Camera-type eye (tissue), 1 donor: ENCODE measurements at places on chromosomes 16 and 17. TPM values are rescaled to one million over a fixed set of nuclear protein-coding genes. Genes with fewer than 3 reads are reported as not detected.

Gene DHRS7C
- 1.7 TPM for total RNA-seq

Gene SOST
- 0.22 TPM for total RNA-seq

Gene TBC1D3H
- not detected for total RNA-seq

Gene WDR81
- 23.7 TPM for total RNA-seq

Gene AMZ2
- 62.2 TPM for total RNA-seq
